ENCODE measurements at places on chromosomes 4 and X.

- H3K36me3 ChIP-seq, result no peaks in the 10 kb centered on the region
- no peak for DNase-seq
- no peaks in the 10 kb centered on the region for H3K4me1 ChIP-seq
- H3K4me3 ChIP-seq, result no peak overlapping the region
Measured at GRCh38 chr4:1743551-1743950, 22.2 kb downstream of the TACC3 start.

- no peaks in the 10 kb centered on the region for H3K4me1 ChIP-seq
- DNase-seq, result no peak
- no peak overlapping the region for H3K27ac ChIP-seq
- H3K27me3 ChIP-seq, result no peaks in the 10 kb centered on the region
- no peak overlapping the region for H3K4me3 ChIP-seq
Measured at GRCh38 chr4:147094238-147094637, 148.6 kb upstream of the TTC29 start.

DNA sequence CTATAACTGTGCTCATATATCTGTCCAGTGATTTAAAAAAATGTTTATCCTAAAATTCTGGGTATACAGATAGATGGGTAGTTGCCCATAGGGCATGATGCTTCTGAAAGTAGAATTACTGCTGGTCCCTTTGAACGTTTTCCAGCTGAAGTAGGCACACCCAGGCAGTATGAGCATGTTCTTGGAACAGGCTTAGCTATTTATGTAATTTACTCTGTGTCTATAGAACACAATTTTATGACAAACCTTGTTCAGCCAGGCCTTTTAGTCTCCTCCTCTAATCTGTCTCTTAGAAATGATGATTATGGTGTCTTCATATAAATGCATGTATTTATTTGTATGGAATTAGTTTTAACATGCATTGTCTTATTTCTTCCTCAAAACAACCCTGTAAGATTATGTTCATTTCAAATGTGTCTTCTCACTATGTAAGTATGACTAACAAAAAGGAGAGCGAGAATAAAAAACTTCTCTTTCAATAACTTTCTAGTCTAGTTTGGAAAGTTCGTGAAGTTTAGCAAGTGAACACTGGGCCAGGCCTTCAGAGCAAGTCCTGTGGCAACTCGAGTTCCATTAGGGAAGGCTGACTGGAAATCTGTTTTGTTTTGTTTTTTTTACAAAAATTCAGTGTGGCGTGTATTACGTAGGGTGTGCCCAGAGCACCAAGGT lies 142.0 kb downstream of the AFF1 start:
- H3K4me3 ChIP-seq, result no peak overlapping the region
- no peak for DNase-seq
- H3K27me3 ChIP-seq, result no peaks in the 10 kb centered on the region
- H3K27ac ChIP-seq, result no peak overlapping the region

- H3K27ac ChIP-seq, result no peak overlapping the region
- H3K27me3 ChIP-seq, result no peaks in the 10 kb centered on the region
- no peak overlapping the region for H3K4me3 ChIP-seq
- DNase-seq, result no peak
Measured at GRCh38 chr4:61224573-61224972, 24.4 kb downstream of the ADGRL3 start.

DNA sequence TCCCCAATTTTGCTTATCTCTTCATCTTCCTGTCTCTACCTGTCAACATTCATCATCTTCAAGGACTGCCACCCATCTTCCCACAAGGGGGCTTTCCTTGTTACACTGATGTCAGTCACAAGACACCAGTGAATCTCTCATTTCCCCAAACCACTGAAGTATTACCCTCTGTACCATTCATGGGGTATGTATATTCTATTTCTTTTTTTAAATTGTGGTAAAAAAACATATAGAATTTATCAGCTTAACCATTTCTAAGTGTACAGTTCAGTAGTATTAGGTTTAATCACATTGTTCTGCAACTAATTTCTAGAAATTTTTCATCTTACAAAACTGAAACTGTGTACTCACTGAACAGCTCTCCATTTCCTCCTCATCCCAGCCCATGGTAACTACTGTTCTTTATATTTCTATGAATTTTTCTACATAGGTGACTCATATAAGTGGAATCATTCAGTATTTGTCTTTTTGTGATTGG lies 98.6 kb downstream of the LARP7 start:
- H3K27ac ChIP-seq, result no peak overlapping the region
- H3K36me3 ChIP-seq, result no peaks in the 10 kb centered on the region
- no peaks in the 10 kb centered on the region for H3K27me3 ChIP-seq
- no peak overlapping the region for H3K4me3 ChIP-seq
- DNase-seq, result no peak
- H3K4me1 ChIP-seq, result no peaks in the 10 kb centered on the region

DNA sequence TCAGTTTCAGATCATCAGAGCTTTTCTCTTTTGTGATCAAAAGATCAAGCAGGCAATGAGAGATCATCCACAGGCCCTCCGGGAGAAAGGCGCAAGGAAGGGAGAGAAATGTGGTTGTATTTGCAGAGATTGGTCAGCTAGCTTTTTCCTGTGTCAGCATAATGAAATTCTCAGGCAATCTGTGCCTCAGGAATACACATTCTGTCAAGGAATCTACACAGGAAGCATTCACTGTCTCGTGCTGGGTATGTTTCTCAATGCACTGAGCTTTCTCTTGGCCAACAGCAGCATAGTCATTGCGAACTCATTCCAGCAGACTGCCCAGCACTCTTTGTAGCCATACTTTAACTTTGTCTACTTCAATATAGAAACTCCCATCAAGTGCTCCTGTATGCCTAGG lies 413.7 kb downstream of the PPP3CA start:
- H3K4me3 ChIP-seq, result no peak overlapping the region
- DNase-seq, result no peak
- no peaks in the 10 kb centered on the region for H3K27me3 ChIP-seq
- no peaks in the 10 kb centered on the region for H3K36me3 ChIP-seq

DNA sequence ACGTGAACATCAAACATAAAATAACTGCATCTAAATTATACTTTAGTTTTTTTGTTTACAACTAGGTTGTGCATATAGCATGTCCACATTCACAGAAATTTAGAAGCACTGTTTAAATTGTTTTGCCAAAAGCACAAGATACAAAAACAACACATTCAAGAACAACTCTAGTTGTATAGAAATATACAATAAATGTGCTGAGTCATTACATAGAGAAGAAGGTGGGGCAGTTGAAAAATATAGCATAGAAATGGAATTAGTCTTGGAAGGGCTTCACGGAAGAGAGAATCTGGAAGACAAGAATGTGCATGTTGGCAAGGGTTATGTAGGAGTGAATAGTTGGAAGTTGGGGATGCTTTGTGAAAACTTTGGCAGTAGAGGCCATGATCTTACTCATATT lies 239.0 kb upstream of the GLRA2 start:
- DNase-seq, result no peak
- no peak overlapping the region for H3K4me3 ChIP-seq
- no peaks in the 10 kb centered on the region for H3K36me3 ChIP-seq
- H3K27ac ChIP-seq, result no peak overlapping the region
- no peaks in the 10 kb centered on the region for H3K27me3 ChIP-seq
- H3K4me1 ChIP-seq, result no peaks in the 10 kb centered on the region
